ENCODE measurements at places on chromosomes 13 and 19.

- DNase-seq = no peak
These were observed 53.2 kb upstream of the TEX29 start for GRCh38 chr13:111267205-111267604.

- DNase-seq = no peak
These were observed 394.1 kb upstream of the SLITRK6 start for GRCh38 chr13:86193281-86193680.

GRCh38 chr19:30169196-30169900 is 202.8 kb upstream of the ZNF536 start:
- DNase-seq = no peak

GRCh38 chr19:45972081-45972946 is 1.4 kb downstream of the NOVA2 start:
- DNase-seq = peak; percentile 37

GRCh38 chr13:37481011-37481884 is 117.3 kb downstream of the POSTN start:
- no peak for DNase-seq

DNA sequence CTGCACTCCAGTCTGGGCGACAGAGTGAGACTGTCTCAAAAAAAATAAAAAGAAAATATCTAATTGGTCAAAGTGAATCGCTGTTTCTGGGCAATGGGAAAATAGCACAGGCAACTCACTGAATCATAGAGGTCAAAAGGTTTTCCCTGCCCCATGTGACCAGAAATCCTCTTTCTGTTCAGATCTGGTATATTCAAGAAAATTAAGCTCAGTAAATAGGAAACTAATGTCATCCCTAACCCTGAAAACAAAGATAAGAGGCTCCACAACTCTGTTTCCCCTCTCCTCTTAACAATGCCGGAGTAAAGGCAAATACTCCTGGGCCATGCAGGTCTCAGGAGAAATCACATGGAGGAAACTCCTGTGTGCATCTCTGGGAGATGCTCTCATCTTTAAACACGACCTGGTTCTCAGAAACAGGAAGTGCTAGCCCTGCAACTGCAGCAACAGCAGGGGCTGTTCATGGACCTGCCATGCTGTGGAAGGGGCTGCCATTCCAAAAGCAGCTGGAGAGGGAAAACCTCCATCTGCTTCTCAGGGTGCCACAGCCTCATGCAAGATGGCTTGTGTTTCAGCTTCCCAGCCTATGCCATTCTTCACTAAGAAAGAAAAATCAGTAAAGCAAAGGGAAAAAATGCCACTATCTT is 47.5 kb upstream of the SLC7A9 start:
- DNase-seq = no peak

DNA sequence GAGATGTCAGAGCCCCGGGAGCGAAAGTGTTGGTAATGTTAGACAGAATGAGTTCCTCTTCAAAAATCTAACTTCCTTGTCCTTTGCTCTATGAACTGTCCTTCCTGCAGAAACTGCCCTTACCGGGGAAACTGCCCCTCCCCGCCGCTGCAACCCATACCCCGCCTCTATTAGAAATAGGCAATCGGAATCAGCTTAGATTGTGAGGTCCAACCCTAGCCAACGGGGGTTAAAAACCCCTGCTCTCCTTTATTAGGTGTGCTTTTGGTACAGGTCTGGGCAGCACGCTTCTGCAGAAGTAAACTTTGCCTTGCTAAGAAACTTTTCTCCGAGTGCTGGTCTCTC is 11.5 kb upstream of the CAPNS1 start:
- DNase-seq = no peak

DNA sequence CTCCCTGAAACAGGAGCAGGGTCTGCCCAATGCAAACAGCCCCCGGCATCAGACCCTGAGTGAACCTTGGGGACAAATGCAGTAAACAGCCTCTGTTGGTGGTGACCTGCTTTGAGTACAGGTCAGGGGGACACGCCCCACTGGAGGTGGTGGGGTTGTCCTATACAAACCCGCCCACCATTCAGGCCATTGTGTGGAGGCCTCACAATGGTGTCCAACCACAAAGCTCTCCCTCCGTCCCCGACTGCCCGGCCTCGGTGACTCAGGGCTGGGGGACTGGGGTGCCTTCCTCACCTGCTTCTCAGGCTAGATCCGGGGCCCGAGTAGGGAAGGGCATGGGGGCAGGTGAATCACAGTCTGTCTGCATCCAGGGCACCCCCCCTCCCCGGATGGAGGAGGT is 1.5 kb downstream of the MUC16 start:
- no peak for DNase-seq

- no peak for DNase-seq
These were observed 5.3 kb downstream of the ZNF470 start for GRCh38 chr19:56572589-56572988.

Data from activated CD8-positive, alpha-beta memory T cell treated with anti-CD3 and anti-CD28 coated beads for 4 hours (primary cell).